ENCODE measurements at places on chromosomes 2 and 18.

DNA sequence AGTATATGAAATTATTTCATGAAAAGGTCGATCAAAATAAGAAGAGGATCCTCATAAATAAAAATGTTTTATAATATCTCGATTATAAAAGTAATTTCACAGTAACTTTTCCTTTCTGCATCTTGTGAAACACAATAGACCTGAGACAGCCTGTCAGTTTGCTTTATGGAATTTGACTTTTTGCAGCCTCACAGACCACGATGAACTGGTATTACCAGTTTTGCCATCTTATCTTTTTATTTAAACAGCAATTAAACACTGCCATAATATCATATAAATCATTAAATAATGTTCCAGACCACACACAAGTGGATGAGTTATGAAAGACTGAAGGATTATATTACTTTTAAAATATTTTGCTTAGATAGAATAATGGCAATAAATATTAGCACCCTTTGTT, 10.7 kb upstream of the GALNT3 start:
- no peak for DNase-seq

DNA sequence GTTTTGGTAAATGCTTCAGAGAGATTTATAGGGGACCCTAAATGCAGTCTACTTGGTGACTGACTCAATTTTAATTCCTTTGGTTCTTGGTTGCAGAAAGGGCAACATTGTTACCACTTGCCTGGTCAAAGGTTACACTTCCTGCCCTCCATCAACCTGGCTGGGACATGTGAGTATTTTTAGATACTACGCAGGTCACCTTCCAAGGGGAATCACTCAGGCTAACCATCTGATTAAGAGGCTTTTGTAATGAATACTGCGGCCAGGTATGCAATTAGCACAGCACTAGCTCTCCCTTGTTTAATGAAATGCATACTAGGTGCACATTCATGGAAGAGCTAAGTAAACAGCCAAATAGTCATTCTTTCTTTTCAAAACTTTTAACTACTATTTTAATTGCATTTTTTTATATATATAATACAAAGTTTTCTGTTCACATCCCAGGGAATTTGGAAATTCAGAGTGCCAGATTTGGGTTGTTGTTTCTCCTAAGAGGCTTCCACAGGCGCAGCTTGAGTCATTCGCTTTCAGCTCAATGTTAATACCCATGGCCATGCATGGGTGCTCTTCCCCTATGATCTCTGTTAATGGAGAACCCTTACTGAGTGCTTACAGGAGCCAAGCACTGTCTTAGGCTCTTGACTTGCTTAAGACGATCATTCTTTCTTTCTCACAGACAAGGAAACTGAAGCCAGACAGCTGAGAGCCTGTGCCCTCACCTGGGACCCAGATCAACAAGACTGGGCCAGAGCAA, 152.2 kb downstream of the MTX2 start:
- no peak for DNase-seq

GRCh38 chr2:118834901-118835745, 12.3 kb downstream of the EN1 start:
- no peak for DNase-seq

DNA sequence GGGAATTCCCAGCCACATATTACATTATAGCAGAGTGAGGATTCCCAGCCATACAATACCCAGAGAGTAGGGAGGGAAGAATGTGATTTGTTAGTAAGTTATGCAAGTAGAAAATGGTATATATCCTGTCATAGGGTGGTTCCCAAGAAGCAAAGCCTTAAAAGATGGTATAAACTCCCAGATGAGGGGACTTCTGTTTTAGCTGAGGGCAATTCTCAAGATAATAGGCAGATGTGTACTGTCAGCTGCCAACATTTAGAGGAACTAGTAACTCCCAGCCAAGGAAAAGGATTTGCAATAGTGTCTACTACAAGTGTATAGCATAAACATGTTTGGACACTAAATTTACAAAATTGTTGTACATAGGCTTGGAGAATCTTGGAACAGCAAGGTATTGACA, 86.5 kb downstream of the XDH start:
- no peak for DNase-seq

DNA sequence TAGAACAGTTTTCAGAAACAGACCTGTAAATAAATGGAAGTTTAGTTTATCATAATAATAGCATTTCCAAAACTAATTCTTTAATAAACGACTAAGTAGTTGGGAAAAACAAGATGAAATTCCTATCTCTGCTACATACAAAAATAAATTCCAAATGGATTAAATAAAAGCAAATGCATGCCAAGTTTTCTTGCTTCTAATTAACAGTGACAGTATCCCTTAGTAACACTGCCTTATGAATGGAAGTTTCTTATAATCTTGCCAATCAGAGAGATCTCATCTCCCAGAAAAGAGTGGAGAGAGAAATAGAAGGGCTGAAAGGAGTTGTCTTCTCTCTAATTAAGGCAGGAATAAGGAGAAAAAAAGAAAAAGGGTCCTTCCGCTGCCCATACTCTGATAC, 133.9 kb downstream of the GFPT1 start:
- no peak for DNase-seq

DNA sequence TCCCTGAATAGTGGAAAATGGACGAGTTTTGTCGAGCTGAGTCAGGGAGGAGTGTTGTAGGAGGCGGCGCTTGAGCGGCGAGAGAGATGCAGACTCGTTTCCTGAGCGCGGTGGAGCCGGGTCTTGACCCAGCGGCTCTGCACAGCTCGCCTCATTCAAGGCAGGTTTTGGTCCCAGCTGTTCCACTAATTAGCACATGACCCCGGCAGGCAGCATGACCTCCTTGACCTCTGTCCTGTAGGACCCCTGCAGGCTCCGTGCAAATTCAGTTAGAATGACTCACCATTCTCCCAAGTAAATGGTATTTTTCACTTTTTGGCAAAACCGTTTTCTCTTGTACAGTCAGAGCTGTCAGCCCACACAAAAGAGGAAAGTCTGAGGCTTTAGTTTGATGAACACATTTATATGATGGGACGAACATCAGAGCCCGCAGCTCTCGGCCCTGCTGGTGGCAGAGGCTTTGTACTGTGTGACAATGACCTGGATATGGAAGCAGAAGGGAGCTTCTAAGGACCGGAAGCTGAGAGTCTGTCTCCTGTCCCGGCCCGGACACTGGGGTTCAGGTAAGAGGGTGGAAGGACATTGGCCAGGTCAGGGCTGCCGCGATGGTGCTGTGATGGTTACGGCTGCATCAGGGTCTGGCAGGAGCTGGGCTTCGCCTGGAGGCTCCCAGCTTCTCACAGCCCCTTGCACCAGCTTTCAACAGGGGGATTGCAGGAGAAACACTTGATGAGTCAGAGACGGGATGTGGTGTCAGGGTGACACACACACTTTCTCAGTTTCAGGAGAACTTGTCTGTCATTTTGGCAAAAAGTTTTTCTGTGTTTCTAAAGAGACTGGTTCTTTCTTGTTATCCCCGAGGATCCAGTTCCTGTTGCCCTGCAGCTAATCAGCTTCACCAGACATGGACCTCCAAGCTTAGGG, 29.9 kb upstream of the ALKAL2 start:
- DNase-seq = no peak

Measured in GF-D8 (cell line).